ENCODE measurements at places on chromosomes 3 and 15. TPM values are rescaled to one million over a fixed set of nuclear protein-coding genes. Genes with fewer than 3 reads are reported as not detected.

DNA sequence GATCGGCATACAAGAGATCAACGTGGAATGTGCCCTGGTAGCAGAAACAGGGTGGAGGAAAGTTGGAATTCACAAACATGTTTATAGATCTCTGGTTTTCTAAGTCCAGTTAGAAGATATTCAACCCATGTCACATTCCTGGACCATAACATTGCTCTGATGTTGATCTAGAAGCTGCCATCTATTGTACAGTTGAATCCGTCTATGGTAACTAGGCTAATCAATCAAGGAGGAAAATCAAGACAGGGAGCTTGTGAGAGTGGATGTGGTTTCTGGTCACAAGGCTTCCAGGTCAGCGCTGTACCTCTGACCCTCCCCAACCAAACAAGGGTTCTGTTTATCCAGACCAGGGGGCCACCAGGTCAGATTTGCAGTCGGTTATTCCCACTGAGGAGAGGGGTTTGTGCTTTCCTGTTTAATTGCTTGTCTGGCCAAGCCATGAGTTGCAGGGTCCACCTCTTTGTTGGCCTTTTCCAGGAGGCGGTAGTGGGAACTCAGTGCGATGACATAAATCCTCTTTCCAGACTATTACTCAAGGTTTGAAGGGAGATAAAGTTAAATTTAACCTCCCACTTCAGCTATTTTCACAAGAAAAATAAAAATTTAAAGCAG is 130.3 kb downstream of the SLCO3A1 start:
- H3K27me3 ChIP-seq: no peaks in the 10 kb centered on the region
- H3K27ac ChIP-seq: no peak overlapping the region
- no peaks in the 10 kb centered on the region for H3K36me3 ChIP-seq

The ASB14 gene
- polyA plus RNA-seq: 0.05 TPM

The CAPN3 gene
- polyA plus RNA-seq: 14.1 TPM

GRCh38 chr15:41855261-41855961 is 16.8 kb downstream of the PLA2G4B start:
- no peak for DNase-seq
- H3K4me1 ChIP-seq: peaks cover 3% of the 10 kb centered on the region
- H3K27ac ChIP-seq: no peak overlapping the region
- H3K4me3 ChIP-seq: no peak overlapping the region
- H3K27me3 ChIP-seq: no peaks in the 10 kb centered on the region

The GYG1 gene
- polyA plus RNA-seq: 58.4 TPM

GRCh38 chr3:142095841-142096240 is 53.5 kb downstream of the TFDP2 start:
- no peak overlapping the region for H3K4me3 ChIP-seq
- no peaks in the 10 kb centered on the region for H3K36me3 ChIP-seq
- no peaks in the 10 kb centered on the region for H3K27me3 ChIP-seq
- H3K27ac ChIP-seq: no peak overlapping the region
- peaks cover 2% of the 10 kb centered on the region for H3K4me1 ChIP-seq

- H3K36me3 ChIP-seq: no peaks in the 10 kb centered on the region
- no peaks in the 10 kb centered on the region for H3K4me1 ChIP-seq
- no peak overlapping the region for H3K4me3 ChIP-seq
Observed at GRCh38 chr3:23741036-23741706, 64.6 kb upstream of the UBE2E1 start.

DNA sequence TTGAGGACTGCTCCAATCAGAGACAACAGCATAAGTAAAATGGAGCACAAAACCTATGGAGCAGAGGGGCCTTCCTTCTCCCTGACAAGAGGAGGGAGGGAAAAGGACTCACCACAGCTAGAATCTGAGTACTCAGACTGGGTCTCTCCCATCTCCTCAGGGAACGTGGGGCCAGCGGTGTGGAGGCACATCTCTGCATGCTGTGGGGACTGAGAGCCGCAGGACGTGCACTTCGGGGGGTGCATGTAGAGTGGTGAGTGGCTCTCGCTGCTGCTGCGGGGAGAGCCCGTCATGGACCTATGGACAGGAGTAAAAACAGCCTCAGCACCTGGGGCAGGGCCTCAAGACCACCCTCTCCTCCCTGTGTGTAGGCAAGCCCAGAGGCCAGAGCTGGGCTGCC is 17.0 kb downstream of the BCL6 start:
- no peak overlapping the region for H3K27ac ChIP-seq
- DNase-seq: no peak
- no peaks in the 10 kb centered on the region for H3K4me1 ChIP-seq
- no peak overlapping the region for H3K4me3 ChIP-seq
- no peaks in the 10 kb centered on the region for H3K27me3 ChIP-seq
- H3K36me3 ChIP-seq: no peaks in the 10 kb centered on the region

DNA sequence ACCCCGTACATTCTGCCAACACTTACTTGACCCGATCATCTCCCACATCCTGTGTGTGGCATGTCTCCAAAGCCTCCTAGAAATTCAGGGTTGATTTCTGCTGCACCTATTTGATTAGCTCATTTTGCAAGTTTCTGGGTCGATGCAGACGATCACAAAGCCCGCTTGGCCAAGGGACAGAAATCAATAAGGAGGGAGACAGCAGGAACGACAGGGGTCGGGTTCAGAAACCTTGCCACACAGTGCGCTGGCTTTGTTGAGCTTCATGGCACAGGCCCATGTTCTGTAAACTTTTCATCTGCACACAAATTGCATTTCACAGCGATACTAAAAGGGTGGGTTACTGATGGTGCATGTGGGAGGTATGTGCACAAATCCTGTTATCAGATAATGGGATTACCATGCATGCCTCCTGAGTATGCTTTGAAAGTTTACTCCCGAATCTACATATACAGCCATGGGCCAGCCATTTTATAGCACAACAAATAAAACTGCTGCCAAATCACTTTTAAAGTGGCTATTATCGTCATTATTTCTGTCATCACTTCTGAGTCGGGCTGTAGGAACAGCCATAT is 95.9 kb upstream of the ATP11B start:
- H3K4me3 ChIP-seq: no peak overlapping the region
- DNase-seq: no peak
- H3K27ac ChIP-seq: no peak overlapping the region
- H3K36me3 ChIP-seq: no peaks in the 10 kb centered on the region

DNA sequence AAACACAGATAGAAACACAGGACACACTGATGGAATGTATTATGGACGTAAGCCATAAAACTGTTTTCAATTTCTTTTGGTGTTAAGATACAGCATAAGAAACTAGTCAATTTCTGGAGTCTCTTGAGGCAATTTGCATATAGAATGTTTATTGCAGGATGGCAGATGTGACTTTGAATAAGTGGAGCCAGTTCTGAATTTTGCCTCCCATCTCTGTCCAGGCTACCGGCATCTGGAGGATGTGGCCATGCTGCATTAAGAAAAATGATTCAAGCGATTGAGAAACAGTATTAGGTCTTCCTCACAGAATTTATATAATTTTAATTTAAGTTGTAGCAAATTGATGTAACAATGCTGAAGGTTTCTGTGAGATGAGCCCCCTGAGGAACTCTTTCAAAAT is 81.5 kb downstream of the CHST2 start:
- no peak for DNase-seq
- no peak overlapping the region for H3K4me3 ChIP-seq
- H3K27ac ChIP-seq: no peak overlapping the region
- no peaks in the 10 kb centered on the region for H3K4me1 ChIP-seq
- H3K36me3 ChIP-seq: no peaks in the 10 kb centered on the region

- no peaks in the 10 kb centered on the region for H3K4me1 ChIP-seq
- H3K36me3 ChIP-seq: no peaks in the 10 kb centered on the region
- no peaks in the 10 kb centered on the region for H3K27me3 ChIP-seq
- H3K4me3 ChIP-seq: no peak overlapping the region
- no peak for DNase-seq
- H3K27ac ChIP-seq: no peak overlapping the region
Observed at GRCh38 chr3:174295306-174296092, 563.6 kb upstream of the NAALADL2 start.

- no peaks in the 10 kb centered on the region for H3K4me1 ChIP-seq
- H3K27ac ChIP-seq: no peak overlapping the region
- no peak overlapping the region for H3K4me3 ChIP-seq
- H3K27me3 ChIP-seq: no peaks in the 10 kb centered on the region
Observed at GRCh38 chr3:114855839-114856238, 291.2 kb downstream of the ZBTB20 start.

The PRSS50 gene
- 0.23 TPM for polyA plus RNA-seq

DNA sequence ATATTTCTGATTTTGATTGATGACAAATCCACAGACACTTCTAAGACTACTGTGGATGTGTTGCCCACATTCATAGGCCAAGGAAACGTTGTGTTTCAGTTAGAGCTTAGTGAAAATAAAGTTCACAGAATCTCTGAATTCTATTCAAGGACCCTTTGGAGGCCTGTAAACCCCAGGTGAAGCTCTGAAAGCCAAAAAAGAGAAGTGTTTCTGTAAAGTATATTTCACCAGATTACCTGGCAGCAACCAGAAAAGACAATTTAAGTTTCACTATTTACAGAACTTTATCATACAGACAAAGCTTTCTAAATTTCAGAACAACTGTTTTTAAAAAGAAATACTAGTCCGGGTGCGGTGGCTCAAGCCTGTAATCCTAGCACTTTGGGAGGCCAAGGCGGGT is 2.6 kb downstream of the CLPX start:
- peaks cover 2% of the 10 kb centered on the region for H3K4me1 ChIP-seq
- no peaks in the 10 kb centered on the region for H3K27me3 ChIP-seq
- H3K27ac ChIP-seq: no peak overlapping the region
- no peak overlapping the region for H3K4me3 ChIP-seq
- no peak for DNase-seq
- no peaks in the 10 kb centered on the region for H3K36me3 ChIP-seq

- no peaks in the 10 kb centered on the region for H3K36me3 ChIP-seq
- DNase-seq: no peak
- H3K4me3 ChIP-seq: peak overlapping the region; percentile 42
- H3K4me1 ChIP-seq: peaks cover 8% of the 10 kb centered on the region
Observed at GRCh38 chr3:169661361-169662131, 2.0 kb downstream of the MECOM start.

DNA sequence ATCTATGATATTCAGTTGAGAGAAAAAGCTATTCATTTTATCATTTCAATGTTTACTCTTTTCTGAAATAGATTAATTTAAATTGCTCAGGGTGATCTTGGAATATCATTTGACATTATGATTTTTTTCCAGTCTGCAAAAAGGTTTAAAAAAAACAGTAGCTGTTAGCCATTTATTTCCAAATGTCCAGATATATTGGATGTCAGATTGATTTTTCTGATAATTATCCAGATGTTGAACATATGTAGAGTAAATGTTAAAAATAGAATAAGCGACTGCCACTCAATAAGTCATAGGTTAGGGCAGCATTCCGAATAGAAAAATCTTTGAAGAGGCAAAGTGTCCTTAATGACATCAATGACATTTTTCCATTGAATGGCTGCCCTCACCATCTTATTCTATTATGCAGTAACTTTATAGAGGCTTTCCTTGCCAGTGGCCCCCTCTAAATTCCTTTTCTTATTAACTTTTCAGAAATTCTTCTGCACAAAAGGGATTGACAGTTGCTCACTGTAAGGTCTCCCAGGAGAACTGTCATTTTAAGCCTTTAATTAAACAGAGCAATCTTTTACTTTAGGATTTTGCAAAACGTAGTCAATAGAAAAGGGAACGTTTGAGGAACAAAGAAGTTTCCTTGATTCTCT is 316.5 kb downstream of the GBE1 start:
- no peak overlapping the region for H3K27ac ChIP-seq
- no peaks in the 10 kb centered on the region for H3K36me3 ChIP-seq
- no peaks in the 10 kb centered on the region for H3K27me3 ChIP-seq
- peaks cover 7% of the 10 kb centered on the region for H3K4me1 ChIP-seq
- no peak for DNase-seq
- H3K4me3 ChIP-seq: no peak overlapping the region

DNA sequence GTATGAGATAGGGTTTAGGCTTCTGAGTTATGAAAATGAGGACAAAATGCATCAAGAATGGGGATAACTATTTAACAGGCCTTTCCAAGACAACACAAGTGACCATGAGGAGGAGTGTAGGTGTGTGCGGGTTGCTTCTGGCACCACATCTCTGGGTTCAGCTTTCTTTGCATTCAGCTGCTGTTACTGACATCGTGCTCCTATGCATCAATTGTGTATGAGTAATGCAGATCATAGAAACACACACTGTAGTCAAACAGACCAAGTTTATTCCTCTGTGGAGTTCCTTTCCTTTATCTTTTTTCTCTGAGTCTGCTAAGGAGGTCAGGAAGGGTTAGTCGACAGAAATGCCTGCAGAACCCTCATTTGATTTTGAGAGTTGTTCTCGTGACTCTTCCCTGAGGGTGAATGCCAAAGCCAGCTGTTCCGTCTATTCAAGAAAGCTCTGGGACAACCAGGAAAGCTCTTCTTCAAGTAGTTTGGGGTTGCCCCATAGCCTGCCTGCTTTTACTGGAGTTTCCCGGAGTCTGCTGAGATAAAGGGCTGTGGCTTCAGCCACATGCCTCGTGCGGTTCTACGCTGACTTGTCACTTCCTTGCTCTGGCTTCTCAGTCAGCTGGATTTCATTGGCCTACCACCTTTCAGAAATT is 136.7 kb upstream of the TLE3 start:
- DNase-seq: no peak
- H3K27ac ChIP-seq: no peak overlapping the region
- no peak overlapping the region for H3K4me3 ChIP-seq
- no peaks in the 10 kb centered on the region for H3K4me1 ChIP-seq
- H3K36me3 ChIP-seq: no peaks in the 10 kb centered on the region
- H3K27me3 ChIP-seq: no peaks in the 10 kb centered on the region

- H3K27ac ChIP-seq: no peak overlapping the region
- no peak for DNase-seq
- H3K4me3 ChIP-seq: no peak overlapping the region
- H3K36me3 ChIP-seq: no peaks in the 10 kb centered on the region
Observed at GRCh38 chr15:71337197-71337845, 222.1 kb downstream of the THSD4 start.

DNA sequence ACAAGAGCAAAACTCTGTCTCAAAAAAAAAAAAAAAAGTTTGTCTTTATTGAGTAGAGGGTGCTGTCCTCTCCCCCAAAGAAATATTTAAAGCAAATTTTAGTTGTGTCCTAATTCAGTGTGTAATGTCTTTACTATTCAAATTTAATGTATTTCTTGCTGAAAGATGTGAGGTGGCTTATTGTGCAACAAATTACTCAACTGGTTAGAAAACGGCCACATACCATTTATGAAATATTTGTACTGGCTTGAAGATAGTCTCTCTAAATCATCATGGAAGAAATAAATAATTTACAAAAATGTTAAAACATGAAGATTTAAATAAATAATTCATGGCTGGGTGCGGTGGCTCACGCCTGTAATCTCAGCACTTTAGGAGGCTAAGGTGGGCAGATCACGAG is 63.0 kb downstream of the SLTM start:
- H3K27me3 ChIP-seq: no peaks in the 10 kb centered on the region
- no peak for DNase-seq
- no peak overlapping the region for H3K4me3 ChIP-seq
- no peaks in the 10 kb centered on the region for H3K36me3 ChIP-seq
